ENCODE measurements at places on chromosomes 5 and 9. TPM values are rescaled to one million over a fixed set of nuclear protein-coding genes. Genes with fewer than 3 reads are reported as not detected.

ACER2 gene
- total RNA-seq = 1.2 TPM

CDHR2 gene
- 2.0 TPM for total RNA-seq

SIGMAR1 gene
- total RNA-seq = 11.7 TPM

PCYOX1L gene
- total RNA-seq = 24.8 TPM

DMRTA1 gene
- not detected for total RNA-seq

TESK1 gene
- 18.5 TPM for total RNA-seq

LCN9 gene
- not detected for total RNA-seq

ACOT12 gene
- total RNA-seq = 0.39 TPM

FAM153A gene
- total RNA-seq = 106 TPM

ADAMTS6 gene
- 2.0 TPM for total RNA-seq

RALGDS gene
- 168 TPM for total RNA-seq

LCN1 gene
- total RNA-seq = not detected

CTSV gene
- total RNA-seq = 0.11 TPM

SAXO1 gene
- total RNA-seq = 0.34 TPM

SPATA31C1 gene
- total RNA-seq = not detected

ZNF483 gene
- total RNA-seq = 32.9 TPM

MARVELD2 gene
- total RNA-seq = 0.14 TPM

QRFP gene
- total RNA-seq = not detected

FGF1 gene
- total RNA-seq = not detected

LCN10 gene
- not detected for total RNA-seq

ZBTB43 gene
- total RNA-seq = 47.7 TPM

ISOC1 gene
- total RNA-seq = 7.1 TPM
